ENCODE measurements at places on chromosomes 2 and 18.

DNA sequence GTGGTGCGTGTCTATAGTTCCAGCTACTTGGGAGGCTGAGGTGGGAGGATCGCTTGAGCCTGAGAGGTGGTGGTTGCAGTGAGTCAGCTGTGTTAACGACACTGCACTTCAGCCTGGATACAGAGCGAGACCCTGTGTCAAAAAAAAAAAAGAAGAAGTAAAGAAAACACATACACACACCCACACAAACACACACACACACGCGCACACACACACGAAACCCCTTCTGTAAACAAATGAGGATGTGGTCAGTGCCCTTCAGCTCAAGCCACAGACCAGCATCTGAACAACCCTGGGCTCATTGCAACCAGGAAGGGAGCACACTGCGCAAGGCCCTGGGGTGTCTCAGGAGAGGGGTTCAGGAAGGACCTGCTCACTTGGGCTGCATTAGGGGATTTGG is 47.9 kb upstream of the KCNF1 start:
- DNase-seq: no peak

GRCh38 chr2:86518481-86518880 is 44.8 kb downstream of the CHMP3 start:
- DNase-seq: no peak

- no peak for DNase-seq
Observed at GRCh38 chr2:241551599-241551997, 6.9 kb upstream of the BOK start.

GRCh38 chr2:176852667-176853066 is 359.9 kb upstream of the HNRNPA3 start:
- DNase-seq: no peak

GRCh38 chr18:22486667-22487066 is 69.0 kb upstream of the CTAGE1 start:
- DNase-seq: no peak

DNA sequence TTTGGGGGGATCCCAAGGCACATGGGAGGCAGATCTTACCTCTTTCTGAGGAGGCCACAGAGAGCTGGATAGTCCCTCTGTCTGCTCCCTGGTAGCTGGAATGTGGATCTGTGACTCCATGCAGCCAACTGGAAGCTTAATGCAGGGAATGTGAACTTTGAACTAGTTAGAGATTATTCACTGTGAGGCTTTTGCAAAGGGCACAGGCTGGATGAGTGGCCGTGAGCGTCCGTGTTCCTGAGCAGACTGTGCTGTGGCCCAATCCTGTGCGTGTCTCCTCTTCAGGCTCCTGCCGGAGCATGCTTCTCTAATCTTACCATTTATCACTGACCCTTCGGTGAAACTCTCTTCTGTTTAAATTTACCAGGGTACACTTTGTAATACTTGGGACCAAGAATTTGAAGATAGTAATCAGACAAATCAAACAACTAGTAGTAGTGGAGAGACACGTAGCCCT is 187.6 kb downstream of the PTPRM start:
- DNase-seq: no peak

GRCh38 chr2:180979749-180980105 is 678 bp upstream of the UBE2E3 start:
- no peak for DNase-seq

DNA sequence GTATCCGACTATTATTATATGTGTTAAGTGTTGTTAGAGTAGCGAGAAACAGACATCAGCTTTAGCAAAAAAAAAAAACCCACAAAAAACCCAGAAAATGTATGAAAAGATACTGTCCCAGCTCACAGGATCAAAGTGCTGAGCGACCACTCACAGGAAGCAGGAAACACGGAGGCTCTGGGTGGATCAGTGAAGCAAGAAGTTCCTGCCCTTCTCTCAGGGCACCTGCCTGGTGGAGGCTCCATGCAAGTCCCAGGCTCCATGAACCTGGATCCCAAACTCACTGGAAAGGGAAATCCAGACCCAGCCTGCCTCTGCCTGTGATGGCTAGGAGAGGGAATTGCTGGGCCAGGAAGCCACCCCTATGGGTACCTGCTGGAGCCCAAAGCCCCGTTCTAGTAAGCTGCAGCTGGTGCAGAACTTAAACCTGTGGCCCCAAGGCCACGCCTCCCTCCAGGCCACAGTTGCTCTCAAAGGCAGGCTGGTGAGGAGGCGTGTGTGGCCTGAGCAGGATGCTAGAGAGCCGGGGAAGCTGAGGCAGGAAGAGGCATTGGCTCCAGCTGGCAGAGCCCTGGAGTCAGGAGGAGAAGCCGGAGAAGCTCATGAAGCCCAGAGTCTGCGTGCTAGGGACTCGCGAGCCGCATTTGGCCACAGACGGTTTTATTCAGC is 63.5 kb upstream of the TAF1B start:
- DNase-seq: no peak
